ENCODE measurements at places on chromosomes 7 and 10. TPM values are rescaled to one million over a fixed set of nuclear protein-coding genes. Genes with fewer than 3 reads are reported as not detected.

DNA sequence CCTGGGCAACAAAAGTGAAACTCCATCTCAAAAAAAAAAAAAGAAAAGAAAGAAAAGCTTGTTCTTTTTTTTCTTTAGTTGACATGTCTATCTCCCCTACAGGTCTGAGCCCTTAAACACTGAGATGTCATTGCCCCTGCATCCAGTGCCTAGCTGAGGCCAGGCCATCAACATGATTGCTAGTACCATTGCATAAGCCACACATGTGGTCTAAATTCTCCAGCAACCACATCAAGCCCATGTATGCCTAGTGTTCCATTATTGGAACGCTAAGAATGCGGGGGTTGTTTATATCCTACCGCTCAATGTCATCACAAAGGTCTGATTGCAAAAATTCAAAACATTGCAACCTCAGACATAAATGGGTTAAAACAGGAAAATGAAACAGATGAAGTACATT lies 62.7 kb downstream of the NPTX2 start:
- no peak for DNase-seq

DNA sequence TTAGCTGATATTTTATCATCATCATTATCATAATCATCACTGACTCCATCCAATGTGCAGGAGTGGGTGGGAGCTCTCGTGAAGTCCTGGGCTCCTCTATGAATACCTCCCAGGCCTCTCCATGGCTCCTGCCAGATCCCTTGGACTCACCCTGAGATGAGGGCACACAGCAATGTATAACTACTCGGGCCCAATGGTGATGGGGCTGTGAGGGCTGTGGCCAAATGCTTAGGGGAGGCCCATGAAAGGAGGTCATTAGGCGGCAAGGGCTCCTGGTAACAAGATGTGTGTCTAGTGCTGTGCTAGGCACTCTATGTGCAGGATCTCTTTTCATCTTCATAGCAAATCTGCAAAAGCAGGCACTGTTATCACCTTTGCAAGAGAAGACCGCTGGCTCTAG lies 270.9 kb downstream of the GLRX3 start:
- DNase-seq, result no peak

The TCAF2 gene
- polyA plus RNA-seq, result 1.2 TPM

The FLNC gene
- polyA plus RNA-seq, result 0.03 TPM

DNA sequence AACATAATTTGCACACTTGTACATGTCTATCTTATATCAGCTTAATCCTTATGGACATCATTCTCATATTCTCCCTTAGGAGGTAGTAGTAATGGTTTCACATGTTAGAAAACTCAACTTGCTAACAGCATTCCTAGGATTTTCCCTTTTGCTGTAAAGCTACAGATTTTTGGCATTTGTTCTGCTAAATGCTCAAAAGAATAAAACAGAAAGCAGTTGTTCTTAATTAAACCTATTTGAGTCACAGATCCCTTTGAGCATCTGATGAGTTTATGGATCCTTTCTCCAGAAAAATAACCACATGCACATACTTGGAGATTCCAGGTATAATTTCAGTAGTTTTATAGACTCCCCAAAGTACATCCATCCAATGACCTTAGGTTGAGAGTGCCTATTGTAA lies 122.9 kb upstream of the BET1 start:
- DNase-seq, result no peak

The ANKRD22 gene
- 5.2 TPM for polyA plus RNA-seq

- DNase-seq, result no peak
Observed at GRCh38 chr7:124152859-124153692, 120.2 kb upstream of the TMEM229A start.

- no peak for DNase-seq
Observed at GRCh38 chr10:33421789-33422462, 87.5 kb upstream of the NRP1 start.

The NPS gene
- not detected for polyA plus RNA-seq

The GPRIN2 gene
- polyA plus RNA-seq, result 0.42 TPM

GRCh38 chr7:32868116-32868515 lies 23.4 kb downstream of the KBTBD2 start:
- no peak for DNase-seq

DNA sequence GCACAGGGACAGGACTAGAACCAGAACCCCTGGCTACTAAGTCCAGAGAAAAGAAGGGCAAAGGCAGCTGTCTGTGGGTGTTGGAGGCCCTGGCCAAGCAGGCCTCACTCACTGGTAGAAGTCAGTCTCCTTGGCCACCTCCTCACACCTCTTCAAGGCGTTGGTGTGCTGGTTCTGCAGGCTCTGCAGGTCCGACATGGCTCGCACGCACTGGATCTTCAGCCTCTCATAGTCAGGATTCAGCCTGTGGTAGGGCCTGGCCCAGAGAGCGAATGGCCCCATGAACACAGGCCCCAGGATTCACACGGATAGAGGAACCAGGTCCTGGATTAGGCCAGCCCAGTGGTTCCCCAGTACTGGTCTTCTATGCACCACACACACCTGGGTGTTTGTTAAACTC lies 72.4 kb downstream of the DLG5 start:
- DNase-seq, result no peak

The ABCB4 gene
- not detected for polyA plus RNA-seq

DNA sequence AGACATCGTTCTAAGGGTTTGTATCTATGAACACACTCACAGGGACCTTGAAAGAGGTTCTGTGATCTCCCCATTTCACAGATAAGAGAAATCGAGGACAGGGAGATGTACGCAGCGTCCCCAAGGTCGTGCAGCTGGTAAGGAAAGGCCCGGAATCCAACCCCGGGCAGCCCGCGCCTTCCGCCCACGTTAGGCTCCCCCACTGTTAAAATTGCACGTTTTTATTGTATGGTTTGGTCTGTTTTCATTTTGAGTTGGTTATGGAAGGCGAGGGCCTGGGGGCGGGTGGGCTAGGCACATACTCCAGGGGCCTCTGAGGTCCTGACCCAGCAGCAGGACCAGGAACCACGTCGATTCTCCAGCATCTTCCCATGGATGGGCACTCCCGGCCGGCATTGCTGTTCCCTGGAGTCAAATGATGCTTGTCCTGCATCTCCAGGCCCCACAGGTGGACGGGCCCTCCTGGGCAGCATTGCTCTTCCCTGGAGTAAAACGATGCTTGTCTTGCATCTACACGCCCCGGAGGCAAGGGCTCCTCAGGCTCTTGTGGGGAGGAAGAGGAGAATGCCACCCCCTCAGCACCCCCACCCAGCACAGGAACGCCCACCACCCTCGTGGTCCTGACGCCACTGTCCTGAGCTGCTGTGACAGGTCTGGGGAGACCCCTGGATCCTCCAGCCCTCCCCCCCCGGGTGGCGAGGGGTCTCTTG lies 65.9 kb downstream of the PDGFA start:
- DNase-seq, result no peak

The IFIT1B gene
- polyA plus RNA-seq, result not detected

The UROS gene
- 40.1 TPM for polyA plus RNA-seq

The ADAM8 gene
- 55.4 TPM for polyA plus RNA-seq

- DNase-seq, result peak; percentile 81
Observed at GRCh38 chr7:22565315-22565811, 65.4 kb upstream of the STEAP1B start.

The GNGT1 gene
- not detected for polyA plus RNA-seq

- DNase-seq, result no peak
Observed at GRCh38 chr10:79586933-79587332, 23.8 kb upstream of the SFTPA1 start.

- no peak for DNase-seq
Observed at GRCh38 chr7:107996072-107996882, 6.7 kb downstream of the LAMB1 start.

DNA sequence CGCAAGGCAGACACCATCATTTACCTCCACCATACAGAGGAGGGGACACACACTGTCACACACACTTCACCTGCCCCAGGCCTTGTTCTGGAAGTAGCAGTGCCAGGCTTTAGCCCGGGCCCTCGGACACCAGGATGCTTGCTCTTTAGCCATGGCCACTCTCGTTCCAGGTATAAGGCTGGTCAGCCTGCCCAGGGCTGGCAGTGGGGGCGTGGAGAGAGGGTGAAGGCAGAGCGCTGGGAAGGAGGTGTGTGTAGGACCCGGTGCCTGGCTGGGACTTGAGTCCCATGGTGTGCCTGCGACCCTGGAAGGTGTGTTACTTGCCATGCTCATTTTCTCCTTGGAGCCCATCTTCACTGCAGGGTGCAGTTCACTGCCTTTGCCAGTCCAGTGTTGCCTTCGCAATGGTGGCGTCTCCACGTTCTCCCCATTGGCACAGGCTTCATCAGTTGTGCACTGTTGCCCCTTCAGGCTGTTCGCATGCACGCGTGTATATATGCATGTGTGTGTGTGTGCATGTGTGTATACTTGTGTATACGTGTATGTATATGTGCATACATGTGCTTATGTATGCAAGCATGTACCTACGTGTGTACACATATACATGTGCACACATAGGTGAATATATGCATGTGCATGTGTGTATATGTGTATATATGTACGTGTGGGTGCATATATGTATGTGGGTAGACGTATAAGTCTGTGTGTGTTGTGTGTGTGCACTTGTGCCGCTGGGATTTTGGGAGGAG lies 153.4 kb downstream of the CAMK1D start:
- no peak for DNase-seq

- DNase-seq, result no peak
Observed at GRCh38 chr7:150756858-150757257, 19.6 kb downstream of the GIMAP5 start.

The ADCY1 gene
- 0.50 TPM for polyA plus RNA-seq

The ACTL6B gene
- not detected for polyA plus RNA-seq

DNA sequence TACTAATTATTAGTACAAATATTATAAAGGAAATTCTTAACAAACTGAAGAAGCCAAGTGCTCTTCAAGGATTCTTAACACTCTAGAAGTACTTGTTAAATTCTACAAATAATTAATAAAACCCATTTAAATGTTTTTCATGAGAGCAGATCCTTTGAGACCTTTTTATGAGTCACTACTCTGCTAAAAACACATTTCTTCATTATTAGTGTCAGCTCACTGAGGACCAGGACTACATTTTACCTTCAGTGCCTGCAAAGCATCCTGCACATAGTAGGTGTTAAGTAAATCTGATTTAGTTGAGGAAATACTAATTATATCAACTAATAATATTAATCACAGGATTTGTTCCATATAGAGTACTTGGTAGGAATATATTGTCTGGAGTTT lies 273.6 kb downstream of the PHTF2 start:
- no peak for DNase-seq

DNA sequence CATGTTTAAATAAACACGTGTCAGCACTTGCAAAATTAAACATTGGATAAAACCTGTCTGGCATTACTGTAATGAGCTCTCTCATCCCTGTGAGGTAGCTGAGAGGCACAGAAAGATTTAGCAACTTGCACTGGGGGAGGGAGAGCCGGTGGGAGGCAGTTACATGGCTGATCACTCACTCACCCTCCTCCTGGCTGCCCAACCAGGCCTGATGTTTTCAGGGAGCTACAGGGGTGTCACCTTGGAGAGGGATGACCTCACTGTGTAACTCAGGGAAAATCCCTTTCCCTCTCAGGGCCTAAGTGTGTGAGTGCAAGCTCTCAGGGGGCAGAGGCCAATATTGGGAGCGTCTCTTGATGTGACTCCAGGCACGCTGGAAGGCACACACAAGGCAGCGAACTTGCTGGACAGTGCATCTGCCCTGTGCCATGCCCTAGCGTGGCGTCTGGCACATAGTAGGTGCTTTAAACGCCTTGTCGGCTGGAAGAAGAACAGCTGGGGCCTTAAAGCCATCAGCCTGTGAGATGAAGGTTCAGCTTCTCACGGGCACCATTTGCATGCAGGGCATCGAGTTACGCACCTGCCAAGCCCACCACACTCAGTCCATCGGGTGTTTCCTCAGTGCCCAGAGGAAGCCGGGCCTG lies 51.1 kb downstream of the ELFN1 start:
- no peak for DNase-seq

DNA sequence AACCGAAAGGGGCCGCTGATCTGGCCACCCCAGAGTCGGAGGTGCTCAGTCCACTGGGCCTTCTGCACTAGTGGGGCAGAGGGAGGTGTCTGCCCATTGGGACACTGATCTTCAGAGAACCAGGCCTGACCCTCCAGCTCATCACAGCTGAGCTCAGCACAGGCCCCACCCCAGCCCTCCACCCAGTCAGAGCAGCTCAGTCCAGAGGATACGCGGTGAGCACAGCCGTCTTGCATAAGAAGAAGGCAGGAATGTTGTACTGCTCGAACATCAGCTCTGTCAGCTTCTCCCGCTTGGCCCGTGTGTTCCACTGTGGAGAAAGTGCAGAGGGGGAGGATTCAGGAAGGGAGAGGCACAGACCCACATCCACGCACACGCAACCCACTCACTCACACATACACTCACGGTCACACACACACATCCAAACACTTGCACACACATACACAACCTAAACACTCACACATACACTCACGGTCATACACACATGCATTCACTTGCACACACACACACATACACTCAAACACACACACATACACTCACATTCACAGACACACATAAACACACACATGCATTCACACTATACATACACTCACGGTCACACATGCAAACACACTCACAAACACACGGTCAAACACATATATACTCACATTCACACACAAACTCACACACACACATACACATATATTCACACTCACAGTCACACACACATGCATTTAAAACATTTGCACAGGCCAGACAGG lies 6.3 kb downstream of the ACTL6B start:
- DNase-seq, result no peak

DNA sequence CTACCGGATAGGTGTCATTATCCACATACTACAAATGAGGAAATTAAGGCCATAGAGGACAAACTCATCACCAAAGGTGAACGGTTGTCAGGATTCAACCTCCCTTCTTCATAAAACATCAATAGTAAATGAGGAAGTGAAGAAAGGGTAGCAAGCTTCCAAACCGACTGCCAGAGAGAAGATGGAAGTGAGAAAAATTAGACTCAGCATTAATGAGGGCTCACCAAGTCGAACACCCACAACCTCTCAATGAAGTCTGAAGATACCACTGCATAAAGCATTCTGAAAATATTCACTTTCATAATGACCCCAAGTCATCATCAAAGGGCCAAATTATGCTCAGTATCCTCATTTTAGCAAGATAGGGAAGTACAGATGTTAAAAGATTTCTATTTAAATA lies 29.6 kb downstream of the ABCB4 start:
- DNase-seq, result no peak

The HOXA1 gene
- polyA plus RNA-seq, result 5.2 TPM

DNA sequence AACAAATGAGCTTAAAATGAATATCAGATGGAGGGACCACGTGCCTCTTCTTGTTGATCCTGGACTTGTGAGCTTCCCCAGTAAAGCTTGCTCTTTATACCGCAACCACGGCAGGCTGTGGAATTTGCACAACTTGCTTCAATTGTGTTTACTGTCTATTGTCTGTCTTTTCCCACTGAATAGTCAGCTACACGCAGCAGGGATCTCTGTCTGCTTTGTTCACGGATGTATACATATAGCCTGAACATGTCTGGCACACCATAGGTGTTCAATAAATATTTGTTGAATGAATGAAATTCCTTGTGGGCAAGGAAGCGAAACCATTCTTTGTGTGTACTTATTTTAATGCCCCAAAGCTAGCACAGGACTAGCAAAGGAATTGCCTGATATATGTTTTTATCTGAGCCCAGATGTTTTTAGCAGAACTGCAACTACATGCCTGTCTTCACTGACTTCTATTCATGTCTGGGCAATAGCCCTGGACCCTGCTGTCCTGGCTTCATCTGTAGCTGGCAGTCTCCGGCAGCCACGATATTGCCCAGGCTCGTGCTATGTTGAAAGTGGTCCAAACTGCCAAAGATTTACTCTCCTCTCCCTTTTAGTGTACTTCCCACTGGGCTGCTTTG lies 29.9 kb upstream of the IFRD1 start:
- no peak for DNase-seq

The GTPBP4 gene
- 70.4 TPM for polyA plus RNA-seq

The ZNF679 gene
- polyA plus RNA-seq, result not detected
